CD14-positive monocyte (primary cell): ENCODE measurements at places on chromosomes 12 and 14.

DNA sequence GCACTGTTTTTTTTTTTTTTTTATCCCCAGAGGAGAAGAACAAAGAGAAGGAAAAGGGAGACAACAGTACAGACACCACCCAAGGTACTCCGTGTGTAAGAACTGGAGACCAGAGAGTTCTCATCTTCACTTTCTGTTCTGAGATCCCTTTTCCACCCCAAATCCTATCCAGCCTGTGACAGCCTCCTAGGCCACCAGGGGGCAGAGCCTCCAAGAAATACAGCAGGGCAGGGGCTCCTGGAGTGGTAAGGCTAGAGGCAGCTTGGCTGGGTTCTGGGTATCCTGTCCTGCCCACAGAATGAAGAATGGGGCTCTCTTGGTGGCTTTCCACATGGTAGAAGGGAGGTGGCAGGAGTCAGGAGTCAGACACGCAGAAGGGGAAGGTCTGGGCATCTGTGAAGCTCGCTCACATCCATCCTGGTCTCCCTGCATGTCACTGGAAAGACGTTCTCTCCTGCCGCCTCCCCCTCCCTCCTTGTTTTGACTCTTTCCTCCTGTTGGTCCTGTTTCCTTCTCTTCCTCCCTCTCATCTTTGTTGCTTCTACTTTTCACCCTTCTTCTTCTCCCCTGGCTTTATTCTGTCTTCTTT lies 12.0 kb downstream of the CLSTN3 start:
- no peak overlapping the region for H3K4me3 ChIP-seq
- H3K27ac ChIP-seq: no peak overlapping the region
- DNase-seq: peak; percentile 37
- no peaks in the 10 kb centered on the region for H3K27me3 ChIP-seq
- H3K4me1 ChIP-seq: peaks cover 8% of the 10 kb centered on the region

DNA sequence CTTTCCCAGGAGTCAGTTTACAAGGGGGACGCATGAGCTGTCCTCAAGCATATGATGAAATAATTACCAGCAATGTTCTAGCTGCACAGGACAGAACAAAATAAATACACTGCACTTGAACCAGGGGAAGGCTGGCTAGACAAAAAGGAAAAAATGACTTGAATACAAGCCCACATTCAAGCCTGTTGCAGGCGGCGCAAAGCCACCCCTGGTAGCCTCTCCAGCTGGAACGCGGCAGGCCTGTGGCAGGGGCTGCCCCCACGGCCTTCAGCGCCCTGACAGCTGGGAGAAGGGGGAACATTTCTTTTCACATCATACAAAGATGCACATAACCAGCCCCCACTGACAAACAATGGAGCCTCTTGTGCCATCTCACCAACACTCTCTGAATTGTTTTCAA lies 57.1 kb downstream of the TRAFD1 start:
- DNase-seq: no peak
- no peaks in the 10 kb centered on the region for H3K27me3 ChIP-seq

DNA sequence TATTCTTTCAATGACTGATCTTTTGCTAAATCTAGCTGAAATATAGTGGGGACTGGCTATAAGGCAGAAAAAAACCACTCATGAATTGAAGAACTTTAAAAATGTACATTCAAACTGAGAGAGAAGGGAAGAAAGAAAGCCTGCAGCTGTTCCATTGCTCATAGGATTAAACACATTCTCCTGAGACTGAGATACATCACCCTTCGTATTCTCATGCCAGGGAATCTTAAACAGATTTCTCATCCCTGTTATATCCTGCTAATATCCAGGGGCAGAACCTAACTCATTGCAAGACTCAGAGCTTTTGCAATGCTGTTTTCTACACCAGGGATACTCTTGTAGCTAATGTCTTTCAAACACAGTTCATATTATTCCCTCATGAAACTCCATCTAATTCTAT lies 67.2 kb upstream of the ACSS3 start:
- H3K27me3 ChIP-seq: no peaks in the 10 kb centered on the region
- no peak overlapping the region for H3K4me3 ChIP-seq
- no peak for DNase-seq
- no peak overlapping the region for H3K27ac ChIP-seq
- H3K4me1 ChIP-seq: no peaks in the 10 kb centered on the region
- no peaks in the 10 kb centered on the region for H3K36me3 ChIP-seq

GRCh38 chr14:26605602-26606001 lies 7.8 kb upstream of the NOVA1 start:
- H3K36me3 ChIP-seq: no peaks in the 10 kb centered on the region
- no peak for DNase-seq
- no peak overlapping the region for H3K4me3 ChIP-seq

GRCh38 chr12:49652921-49653520 lies 29.7 kb downstream of the PRPF40B start:
- no peaks in the 10 kb centered on the region for H3K4me1 ChIP-seq
- no peak for DNase-seq
- H3K4me3 ChIP-seq: no peak overlapping the region

DNA sequence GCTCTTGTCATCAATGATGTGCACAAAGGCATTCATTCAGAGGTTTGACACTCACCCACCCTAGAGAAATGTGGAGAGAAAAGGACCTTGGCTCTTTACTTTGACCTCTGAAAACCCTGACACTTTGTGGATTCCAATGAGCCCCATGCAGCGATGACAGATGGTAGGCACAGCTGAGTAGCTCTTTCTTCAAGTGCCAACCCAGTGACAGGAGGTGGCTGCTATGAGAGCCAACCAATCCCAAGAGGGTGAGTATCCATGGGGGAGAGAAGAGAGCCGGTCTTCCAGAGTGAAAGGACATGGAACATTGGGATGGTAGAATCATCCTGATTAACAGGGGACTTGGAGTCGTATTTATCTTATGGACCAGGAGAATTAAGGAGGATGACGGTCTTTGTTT lies 17.8 kb downstream of the SLC8A3 start:
- no peak overlapping the region for H3K27ac ChIP-seq
- no peak overlapping the region for H3K4me3 ChIP-seq
- no peaks in the 10 kb centered on the region for H3K4me1 ChIP-seq
- peaks cover 3% of the 10 kb centered on the region for H3K27me3 ChIP-seq
- no peaks in the 10 kb centered on the region for H3K36me3 ChIP-seq
- no peak for DNase-seq

- no peak for DNase-seq
- no peaks in the 10 kb centered on the region for H3K36me3 ChIP-seq
- no peaks in the 10 kb centered on the region for H3K27me3 ChIP-seq
- H3K27ac ChIP-seq: no peak overlapping the region
These were observed 8.7 kb downstream of the DNAI7 start for GRCh38 chr12:25186038-25186787.

DNA sequence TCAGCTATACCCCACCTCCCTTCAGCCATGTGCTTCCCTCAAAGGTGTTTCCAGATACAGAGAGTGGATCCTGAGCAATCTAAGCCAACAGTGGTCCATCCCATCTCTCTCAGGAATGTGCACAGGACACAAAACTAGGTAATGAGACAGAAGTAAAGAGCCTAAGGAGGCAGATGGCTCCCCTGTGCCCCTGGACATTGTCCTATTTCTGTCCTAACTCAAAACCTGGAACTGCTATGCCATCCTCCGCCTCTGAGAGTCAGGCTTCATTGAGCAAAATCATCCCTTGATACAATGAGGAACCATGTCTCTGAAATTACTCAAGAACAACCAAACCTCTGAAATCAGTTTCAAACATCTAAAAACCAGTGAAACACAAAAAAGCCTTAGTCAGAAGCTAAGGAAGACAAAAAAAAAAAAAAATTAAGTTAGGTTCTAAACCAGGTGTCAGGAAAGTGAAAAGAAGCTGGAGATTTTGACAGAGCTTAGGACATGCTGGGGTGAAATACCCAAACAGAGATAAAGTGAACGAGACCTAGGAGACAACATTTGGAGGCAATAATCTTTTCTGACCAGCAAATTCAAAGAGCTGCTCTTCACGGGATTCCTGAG lies 200.3 kb upstream of the PLEKHG7 start:
- no peaks in the 10 kb centered on the region for H3K27me3 ChIP-seq
- no peak overlapping the region for H3K27ac ChIP-seq
- DNase-seq: peak; percentile 79

DNA sequence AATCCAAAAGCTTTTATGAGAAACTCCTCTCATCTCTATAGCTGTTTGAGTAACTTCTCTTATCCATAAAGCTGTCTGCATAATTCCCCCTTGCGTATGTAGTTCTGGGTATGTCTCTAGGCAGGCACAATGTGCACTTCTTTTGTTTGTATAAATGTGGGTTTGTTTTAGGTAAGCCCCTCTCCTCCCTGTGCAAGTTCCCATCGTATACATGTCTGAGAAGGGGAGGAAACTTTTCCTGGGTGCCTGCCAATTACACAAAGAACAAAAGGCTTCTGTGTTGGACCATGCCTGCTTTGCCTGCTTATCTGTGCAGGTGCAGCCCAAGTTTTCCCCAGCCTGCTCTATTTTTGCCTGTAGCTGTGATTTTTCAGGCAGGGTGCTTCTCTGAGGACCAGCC lies 96.7 kb downstream of the CCER1 start:
- H3K36me3 ChIP-seq: no peaks in the 10 kb centered on the region
- H3K4me1 ChIP-seq: no peaks in the 10 kb centered on the region
- DNase-seq: no peak
- H3K27me3 ChIP-seq: no peaks in the 10 kb centered on the region
- no peak overlapping the region for H3K27ac ChIP-seq
